ENCODE measurements at places on chromosomes 2 and 18. TPM values are rescaled to one million over a fixed set of nuclear protein-coding genes. Genes with fewer than 3 reads are reported as not detected.

ORMDL1 gene
- total RNA-seq: 39.7 TPM

DNA sequence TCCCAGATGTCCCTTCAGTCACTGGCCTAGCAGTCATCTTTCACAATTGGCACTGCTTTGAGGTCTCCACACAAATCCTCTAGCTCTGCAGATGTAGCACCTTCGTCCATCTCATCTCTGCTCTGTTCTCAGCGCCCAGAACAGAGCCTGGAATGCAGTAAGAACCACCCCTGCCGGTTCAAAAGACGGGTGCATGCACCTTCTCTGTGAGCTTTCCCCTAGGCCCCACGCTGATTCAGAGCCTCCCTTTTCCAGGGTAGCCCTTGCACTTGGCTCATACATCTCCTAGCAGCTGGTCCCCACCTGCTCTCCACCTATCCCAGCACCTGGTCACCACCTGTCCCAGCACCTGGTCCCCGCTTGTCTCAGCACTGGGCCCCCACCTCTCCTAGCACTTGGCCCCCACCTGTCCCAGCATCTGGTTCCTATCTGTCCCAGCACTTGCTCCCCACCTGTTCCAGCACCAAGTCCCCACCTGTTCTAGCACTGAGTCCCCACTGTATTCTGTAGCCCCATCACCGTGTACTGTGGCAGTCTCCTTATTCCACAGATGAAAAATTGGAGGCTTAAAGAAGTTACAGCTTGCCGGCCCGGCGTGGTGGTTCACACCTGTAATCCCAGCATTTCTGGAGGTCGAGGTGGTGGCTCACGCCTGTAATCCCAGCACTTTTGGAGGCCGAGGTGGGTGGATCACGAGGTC, 4.7 kb upstream of the KCNF1 start:
- no peak for DNase-seq

- DNase-seq: no peak
These were observed 21.2 kb upstream of the ATOH8 start for GRCh38 chr2:85732467-85733120.

KCTD18 gene
- 11.5 TPM for total RNA-seq

WNT10A gene
- not detected for total RNA-seq

SERPINB3 gene
- not detected for total RNA-seq
